ENCODE measurements at places on chromosomes 16 and 17.

DNA sequence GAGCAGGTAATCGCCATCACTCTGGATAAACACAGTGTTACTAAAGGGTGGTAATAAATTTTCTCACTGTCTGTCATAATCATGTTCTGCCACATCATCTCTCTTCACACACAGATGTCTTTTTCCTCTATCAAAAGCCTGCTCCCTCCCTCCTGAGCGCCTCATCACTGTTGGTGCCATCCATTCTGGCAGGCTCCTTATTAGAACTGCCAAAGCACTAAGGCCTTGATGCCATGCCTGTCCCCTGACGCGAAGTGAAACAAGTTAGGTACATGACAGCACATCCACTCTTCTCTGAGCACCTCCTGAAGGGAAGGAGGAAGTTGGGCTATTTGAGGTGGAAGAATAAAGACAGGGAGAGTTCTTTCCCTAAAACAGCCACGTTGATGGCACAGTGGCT, 38.2 kb upstream of the AXIN2 start:
- no peak for DNase-seq

DNA sequence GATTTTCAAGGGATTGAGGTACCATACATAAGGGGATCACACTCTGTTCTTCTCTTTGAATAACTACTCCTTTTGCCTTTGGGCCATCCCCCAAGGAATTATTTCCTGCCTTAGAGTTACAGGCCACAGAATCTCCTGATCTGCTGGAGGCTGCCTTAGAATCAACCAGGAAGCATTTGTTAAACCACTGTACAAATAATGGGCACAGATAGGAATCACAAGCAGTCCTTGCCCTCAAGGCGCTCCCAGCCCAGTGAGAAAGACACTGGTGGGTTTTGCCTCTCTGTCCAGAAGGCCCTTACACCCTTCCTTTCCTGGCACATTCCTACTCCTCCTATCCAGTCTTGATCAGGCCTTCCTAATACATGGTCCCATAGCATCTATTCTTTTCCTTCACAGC, 45.9 kb downstream of the MRTFB start:
- peak; percentile 8 for DNase-seq

GRCh38 chr17:8162997-8163977, 539 bp upstream of the VAMP2 start:
- no peak for DNase-seq

DNA sequence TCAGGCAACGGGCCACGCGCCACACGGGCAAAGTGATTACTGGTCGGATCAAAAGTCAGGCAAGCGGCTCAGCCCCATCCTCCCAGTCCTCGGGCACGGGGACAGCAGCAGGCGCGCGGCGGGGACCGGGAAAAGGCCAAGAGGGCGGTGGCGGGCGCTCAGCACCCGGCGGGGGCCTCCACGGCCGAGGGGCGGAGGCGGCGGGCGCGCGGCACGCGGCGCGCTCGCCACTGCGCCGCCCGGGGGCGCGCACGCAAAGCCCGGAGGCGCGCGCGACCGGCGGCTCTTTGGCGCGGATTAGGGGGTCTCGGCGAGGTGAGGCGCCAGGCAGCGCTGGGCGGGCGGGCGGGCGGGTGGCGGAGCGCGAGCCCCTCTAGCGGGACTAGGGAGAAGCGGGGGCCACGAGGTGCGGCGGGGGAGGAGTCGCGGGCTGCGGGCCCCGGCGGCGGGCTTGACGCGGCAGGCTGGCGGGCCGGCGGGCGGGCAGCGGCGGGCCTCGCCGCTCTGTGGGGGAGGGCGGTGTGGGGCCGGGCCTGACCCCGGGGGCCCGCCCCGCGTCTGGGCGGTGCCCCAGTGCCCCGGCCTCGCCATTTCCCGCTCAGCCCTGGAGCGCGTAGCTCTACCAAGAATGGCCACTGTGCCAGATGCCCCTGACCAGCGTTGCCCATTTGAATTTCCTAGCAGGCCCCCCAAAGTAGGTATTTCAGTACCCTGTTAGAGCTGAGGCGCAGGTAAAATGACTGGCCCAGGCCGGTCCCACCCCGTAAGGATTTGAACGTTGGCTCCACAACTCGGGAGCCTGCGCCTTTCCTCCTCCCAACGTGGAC, at the start of the genes ACACA and TADA2A:
ACACA (minus strand) TSS at position 202 of the 827 bp plus-strand sequence. CDS start 537 bp downstream, outside the sequence.
TADA2A (plus strand) TSS at position 252 of the 827 bp plus-strand sequence. CDS start 4,480 bp downstream, outside the sequence.
- peak; percentile 81 for DNase-seq

DNA sequence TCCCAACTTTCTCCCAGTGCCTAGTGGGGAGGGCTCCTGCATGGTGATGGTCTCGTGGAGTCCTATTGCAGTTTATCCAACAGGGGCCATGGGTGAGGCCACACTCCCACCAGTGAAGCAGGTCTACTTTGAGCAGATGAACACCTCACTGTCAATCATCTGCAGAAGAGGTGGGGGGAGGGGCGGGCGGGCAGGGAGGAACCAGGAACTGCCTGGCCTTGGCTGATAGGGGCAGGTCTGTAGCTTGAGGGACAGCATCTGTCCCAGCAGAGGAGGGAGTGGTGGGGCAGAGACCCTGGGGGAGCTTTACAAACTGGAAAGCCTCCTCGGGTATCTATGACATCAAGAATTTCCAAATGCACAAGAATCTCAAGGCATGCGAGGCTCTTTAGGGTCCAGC, 58.7 kb upstream of the ZNF423 start:
- no peak for DNase-seq

DNA sequence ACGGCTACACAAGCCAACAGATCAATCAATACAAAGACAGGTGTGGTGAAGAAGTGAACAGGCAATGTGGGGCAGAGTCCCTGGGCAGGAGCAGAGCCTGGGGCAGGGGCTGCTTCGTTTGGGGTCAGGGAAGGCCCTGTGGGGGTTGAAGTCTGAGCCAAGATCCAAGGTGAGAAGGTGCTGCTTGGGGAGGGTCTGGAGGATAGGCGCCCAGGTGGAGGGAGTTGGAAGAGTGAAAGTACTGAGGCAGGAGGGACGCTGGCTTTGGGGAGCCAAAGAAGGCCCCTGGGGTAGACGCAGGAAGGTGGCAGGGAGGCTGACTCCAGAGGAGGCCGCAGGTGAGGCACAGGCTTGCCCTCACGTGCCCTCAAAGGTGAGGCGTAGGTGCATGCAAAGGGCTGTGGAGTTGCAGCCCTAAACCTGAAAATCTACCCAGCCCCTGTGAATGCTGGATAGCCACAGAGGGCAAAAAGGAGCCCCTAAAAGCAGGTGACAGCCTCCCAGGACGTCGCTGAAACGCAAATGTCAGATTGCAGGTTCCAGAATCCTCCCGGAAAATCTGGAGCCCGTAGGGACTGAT, 33.3 kb downstream of the WFDC1 start:
- no peak for DNase-seq

GRCh38 chr16:1297018-1297696, 12.3 kb upstream of the UBE2I start:
- peak; percentile 59 for DNase-seq

DNA sequence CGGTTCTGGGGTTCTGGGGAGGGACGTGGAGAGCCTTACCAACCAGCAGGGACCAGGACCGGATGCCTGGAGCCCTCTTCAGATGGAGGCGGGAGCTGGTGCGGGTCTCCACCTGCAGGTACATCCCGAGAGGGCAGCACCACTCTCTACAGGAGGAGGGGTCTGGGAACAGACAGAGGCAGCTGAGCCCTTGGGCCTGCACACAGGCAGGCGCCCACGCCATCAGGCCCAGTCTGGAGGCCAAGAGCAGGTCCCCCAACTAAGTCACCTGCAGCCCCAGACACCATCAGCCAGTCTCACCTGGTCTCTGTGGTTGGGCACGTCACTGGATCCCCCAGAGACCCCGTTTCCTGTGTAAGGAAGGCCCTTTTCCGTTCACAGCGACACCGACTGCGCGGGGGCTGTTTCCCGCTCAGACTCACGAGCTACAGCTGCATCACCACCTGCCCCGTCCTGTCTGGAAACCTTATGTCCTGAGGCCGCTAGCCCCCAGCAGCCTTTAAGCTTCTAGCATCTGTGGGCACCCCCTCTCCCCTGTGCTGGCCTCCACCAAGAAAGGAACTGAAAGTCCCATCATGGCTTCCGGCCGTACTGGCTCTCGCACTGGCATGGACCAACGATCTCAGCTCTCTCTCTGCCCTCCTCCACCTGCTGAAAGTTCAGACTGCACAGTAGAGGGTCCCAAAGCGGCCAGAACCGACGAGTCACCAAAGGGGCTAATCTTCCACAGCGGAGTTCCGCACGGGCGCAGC, 1.2 kb downstream of the CYBC1 start:
- no peak for DNase-seq

Measured in RPMI7951 (cell line).